ENCODE measurements at places on chromosomes 12 and 14.

DNA sequence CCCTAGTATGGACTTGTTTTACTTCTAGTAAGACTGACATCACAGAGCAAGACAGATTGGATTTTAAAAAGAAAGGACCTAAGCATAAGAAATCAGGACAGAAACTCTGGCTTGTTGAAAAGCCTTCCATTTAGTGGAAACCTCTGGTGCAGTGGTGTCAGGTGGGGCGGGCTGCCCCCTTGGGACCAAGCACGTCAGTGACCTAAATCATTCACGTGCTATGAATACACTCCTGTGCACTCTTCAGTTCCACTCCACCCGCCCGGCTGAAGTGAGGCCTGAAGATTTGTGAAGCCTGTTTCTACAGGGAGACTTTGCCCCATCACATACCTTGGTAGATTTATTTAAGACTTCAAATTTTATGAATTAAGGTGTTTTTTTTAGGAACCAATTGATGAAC lies 58.2 kb upstream of the STRN3 start:
- DNase-seq: no peak

- no peak for DNase-seq
Measured at GRCh38 chr12:53758081-53758729, 6.4 kb upstream of the CISTR start.

DNA sequence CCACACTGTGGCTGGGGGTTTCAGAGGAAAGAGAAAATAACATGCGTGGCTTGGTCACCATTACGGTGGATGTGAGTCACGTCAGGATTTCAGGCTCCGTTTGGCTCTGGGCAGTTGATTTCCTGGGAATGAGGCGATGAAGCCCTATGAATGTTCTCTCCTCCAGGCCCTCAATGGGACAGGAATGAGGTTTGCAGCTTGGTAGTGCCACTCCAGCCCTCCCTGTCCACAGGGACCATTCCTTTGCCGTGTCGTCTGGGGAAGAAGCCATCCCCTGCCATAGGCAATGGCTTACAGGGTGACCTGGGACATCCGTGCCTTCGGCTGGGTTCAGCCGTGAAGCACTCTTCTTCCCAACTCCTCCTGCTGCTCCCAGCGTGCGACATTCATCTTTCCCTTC lies 95.0 kb downstream of the FBXL14 start:
- DNase-seq: no peak

DNA sequence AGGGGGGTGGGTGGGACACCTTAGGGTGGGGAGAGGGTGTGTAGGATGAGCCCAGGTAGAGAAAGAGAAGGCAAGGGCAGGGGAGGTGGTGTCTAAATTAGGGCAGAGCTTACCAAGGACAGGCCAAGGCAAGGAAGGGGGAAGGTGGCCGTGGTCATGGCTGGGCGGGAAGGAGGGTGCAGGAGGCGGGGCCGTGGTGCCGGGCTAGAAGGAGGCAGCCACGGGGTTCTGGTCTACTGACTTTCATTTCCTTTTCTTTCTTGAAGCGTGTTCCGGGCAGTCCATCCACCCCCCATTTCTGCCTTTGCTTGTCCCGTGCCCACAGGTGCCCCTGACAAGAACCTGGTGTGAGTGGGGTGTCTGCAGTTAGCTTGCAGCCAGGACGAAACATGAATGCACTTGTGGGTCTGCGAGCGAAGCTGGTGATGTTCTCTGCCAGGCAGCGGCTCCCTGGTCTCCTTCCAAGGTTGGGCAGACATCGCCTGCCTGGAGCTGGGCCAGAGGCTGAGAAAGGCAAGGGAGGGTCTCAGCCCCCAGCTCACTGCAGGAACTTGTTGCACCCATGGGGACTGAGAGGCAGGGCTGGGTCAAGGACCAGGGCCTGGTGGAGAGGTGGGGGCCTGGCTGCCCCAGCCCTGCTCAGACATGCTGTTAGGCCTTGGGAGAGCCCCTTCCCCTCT lies 58.2 kb downstream of the KIF26A start:
- DNase-seq: no peak

- no peak for DNase-seq
Measured at GRCh38 chr12:27602516-27602915, 78.5 kb downstream of the PPFIBP1 start.

- no peak for DNase-seq
Measured at GRCh38 chr14:69536971-69537370, 37.7 kb downstream of the CCDC177 start.

DNA sequence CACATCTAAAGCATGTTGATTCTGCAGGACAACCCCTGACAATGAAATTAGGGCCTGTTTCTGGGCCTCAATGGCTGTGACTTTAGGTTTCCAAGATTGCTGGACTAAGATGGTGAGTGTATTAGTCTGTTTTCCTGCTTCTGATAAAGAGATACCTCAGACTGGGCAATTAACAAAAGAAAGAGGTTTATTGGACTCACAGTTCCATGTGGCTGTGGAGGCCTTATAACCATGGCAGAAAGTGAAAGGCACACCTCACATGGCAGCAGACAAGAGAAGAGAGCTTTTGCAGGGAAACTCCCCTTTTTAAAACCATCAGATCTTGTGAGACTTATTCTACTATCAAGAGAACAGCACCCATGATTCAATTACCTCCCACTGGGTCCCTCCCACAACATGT lies 10.6 kb downstream of the IL22 start:
- no peak for DNase-seq

DNA sequence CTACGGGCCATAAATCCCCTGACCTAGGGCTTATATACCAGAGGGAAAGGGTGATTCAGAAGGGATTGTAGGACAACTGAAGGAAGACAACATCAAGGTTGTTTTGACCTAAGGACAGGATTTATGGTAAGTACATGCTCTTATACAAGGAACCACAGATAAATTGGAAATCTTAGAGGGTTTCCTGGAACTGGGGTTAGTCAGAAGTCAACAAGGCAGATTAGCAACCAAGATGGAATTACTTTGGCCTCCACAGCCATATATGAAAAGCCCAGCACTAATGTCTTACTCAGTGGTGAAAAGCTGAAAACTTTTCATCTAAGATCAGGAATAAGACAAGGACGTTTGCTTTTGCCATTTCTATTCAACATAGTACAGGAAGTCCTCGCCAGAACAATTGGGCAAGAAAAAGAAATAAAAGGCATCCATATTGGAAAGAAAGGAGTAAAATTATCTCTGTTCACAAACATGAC lies 5.4 kb downstream of the TMBIM4 start:
- no peak for DNase-seq

Data from CD4-positive, alpha-beta T cell treated with Interleukin-2 at 100 ng/mL for 4 hours (primary cell).